ENCODE measurements at places on chromosomes 16 and 17.
A peak's percentile ranks its signal among the peaks of the same experiment; 100 is the strongest.

DNA sequence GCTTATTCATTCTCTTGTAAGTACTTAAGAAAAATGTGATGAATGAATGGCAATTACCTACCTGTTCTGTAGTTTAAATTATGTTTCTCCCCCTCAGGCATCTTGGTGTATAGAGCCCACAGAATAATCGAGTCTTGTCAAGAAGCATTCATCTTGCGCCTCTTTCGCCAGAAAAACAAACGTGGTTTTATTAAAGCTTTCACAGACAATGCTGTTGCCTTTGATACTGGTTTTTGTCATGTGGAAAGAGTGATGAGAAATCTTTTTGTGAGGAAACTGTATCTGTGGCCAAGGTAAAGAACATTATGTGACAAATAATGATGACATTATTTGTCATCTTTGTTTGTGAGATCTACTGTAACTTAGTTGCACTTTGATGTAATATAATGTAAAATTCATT is 6.5 kb downstream of the ERCC4 start:
- DNase-seq, result no peak

GRCh38 chr16:50272111-50272571 is 5.8 kb downstream of the ADCY7 start:
- no peak for DNase-seq

- DNase-seq, result no peak
Observed at GRCh38 chr17:67751101-67752074, 33.7 kb downstream of the NOL11 start.

GRCh38 chr16:79728923-79729240 is 128.3 kb upstream of the MAF start:
- DNase-seq, result no peak

DNA sequence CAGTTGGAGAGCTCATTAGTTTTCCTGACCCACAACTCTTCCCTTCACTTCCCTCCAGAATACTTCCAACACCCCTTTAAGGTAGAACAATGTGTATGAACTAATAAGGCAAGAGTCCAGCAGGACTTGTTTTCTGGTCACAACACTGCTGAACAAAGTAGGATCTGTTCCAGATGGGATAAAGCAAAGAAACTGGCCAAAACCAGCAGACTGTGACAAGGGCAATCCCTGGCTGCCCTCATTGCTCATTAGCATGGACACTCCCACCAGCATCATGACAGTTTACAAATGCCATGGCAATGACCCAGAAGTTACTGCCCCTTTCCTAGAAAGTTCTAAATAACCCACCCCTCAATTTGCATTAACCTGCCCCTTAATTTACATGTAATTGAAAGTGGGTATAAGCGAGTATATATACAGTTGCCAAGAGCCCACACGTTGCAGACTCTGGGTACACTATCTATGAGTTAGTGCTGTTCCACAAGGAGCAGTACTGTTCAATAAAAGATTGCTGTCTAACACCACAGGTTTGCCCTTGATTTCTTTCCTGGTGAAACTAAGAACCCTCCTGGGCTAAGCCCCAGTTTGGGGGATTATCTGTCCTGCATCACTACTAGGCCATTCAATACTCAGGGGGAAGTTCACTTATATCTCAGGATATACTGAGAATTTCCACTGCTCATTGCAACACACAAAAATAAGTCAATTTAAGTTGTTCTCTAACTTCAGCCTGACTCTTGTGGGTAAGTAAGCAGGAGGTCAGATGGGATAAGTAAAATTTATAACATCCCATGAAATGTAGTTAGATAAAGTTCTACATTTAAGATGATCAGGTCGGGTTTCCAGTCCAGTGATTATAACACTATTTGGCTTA is 82.3 kb downstream of the SSH2 start:
- DNase-seq, result no peak

DNA sequence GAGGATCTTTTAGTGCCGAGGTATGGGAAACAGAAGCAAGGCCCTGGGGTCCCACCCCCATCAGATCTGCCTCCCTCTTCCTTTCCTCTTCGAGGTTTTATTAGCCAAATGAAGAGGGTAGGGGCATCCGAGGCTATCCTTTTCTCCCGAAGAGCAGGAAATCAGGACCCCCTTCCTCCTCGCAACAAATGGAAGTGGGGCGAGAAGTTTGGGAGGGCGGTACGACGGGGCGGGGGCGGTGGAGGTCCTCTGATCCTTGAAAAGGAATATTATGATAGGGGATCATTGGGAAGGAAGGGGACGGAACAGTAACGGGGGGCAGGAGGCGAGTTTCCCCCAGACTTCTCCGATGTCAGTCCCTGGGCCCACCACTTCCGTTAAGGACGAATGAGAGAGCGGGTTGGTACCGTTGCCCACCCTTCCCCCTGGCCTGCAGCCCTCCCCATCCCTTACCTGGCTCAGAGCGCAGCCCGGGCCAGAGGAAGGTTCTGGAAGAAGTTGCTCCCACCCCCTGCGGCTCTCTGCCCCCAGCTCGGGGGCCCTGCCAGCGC is 309 bp downstream of the FOXJ1 start:
- no peak for DNase-seq

DNA sequence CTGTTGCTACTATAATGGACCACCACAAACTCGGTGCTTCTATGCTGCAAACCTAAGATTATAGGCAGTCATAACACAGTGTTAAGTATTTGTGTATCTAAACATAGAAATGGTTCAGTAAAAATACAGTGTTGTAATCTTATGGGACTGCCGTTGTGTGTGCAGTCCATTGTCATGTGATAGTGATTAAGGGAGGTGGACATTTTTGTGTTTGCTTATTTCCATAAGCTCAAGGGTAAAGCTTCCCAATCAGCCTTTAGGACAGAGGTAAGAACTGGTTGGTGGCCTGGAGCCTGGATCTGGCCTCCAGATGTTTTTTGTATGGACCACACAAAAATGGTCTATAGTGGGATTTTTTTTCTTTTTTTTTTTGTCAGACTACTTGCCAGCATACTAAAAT is 29.9 kb downstream of the WWOX start:
- no peak for DNase-seq

DNA sequence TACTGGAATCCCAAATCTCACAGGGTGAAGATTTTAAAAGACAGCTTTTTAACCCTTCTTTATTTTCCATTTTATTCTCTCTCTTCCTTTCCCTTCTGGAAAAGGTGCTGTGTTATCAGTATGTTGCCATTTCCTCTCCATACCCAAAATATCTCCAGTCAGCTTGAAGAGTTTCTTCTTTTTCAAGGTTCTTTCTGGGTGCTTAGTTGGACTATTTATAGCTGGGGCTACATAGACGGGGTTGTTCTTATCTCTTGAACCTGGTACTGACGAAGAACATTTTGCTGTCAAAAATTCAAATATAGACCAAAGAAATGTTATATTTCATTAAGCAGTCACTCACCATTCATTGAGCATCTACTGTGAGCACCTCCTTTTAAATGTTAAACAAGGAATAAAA is 48.6 kb downstream of the IST1 start:
- DNase-seq, result no peak

GRCh38 chr16:2946649-2947048 is 17.4 kb upstream of the KREMEN2 start:
- no peak for DNase-seq

GRCh38 chr16:49937886-49938285 is 82.0 kb upstream of the ZNF423 start:
- DNase-seq, result no peak

DNA sequence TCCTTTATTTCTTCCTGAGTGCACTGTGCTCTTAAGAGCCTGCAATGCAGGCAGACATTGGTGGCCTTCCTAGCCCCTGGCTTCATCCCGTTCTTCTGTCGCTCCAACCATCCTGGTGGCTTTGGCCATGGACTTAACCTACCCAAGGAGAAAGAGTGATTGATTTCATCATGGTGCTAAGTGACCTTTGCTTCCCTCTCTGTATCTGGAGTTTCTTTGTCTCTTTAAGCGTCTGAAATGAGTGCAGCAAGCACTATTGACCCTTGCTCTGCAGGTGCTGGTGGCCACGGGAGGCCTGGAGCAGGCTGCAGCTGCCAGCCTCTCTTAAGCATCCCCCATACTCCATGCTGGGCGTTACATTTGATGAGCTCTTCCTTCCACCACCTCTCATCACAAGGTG is 60.5 kb downstream of the RAP1GAP2 start:
- DNase-seq, result no peak

DNA sequence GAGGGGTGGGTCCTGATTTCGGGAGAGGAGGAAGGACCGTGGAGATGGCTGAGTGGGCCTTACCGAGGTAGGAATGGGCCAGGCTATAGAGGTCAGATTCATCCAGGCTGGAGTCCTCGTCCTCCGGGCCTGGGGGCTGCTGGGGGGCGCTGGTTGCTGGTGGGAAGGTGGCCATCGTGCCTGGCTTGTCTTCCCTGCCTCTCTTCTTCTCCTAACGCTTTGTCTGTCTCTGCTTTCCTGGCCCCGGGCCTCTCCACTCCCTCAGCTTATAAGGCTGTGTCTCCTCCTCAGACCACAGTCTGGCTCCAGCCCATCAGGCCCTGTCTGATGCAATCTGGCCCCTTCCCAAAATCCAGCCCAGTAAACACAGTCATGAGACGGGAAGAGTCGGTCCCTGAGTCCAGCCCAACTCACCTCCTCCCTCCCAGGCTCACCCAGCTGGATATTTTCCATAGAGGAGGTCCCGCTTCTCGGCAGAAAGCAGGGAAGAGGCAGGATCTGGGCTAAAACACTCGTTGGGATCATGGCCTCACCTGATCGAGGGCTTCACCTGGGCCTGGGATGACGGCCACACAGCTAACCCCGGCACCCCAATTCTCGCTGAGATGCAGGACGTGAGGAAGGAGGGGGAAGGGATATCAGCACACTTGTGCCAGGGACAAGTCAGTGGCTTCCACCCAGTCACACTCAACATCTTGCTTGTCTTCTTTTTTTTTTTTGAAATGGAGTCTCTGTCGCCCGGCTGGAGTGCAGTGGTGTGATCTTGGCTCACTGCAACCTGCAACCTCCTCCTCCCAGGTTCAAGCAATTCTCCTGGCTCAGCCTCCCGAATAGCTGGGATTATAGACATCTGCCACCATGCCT is at the start of gene NUPR1:
TSS of gene NUPR1 (minus strand) at position 242 of the 864 bp plus-strand sequence. CDS start at position 175, 67 bp downstream.
- no peak for DNase-seq

DNA sequence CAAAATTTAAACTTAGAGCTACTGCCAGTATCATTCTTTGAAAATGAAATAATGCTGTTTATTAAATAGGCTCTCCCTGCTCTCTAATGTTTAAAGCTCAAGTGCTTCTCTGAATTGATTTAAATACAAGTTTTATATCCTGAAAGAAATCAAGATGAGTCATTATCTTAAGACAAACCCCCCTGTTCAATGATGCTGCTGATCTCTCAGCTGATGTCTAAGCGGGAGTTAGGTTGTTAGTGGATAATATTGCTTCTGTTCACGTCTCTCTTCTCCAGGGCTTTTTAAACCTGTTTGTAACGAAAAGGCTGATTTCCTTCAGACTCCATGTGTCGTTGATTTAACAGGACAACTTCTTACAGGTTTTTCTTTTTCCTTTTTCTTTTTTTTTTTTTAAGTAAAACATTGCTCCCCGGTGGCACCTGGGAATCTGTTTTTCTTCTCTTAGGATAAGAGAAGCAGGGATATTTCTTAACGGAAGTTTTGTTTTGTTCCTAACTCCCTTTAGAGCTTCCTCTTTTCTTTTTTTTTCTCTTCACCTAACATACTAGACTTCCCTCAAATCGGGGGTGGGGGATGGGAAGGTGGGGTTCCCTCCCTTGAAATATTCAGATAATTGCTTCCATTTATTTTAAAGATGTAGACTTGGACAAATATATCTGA is 807 bp upstream of the LYRM9 start:
- DNase-seq, result no peak

GRCh38 chr17:32486701-32487472 is at the start of gene CDK5R1:
TSS of gene CDK5R1 (plus strand) at chr17:32486993. CDS start at chr17:32487621, 628 bp downstream.
- DNase-seq, result peak; percentile 35

- no peak for DNase-seq
Observed at GRCh38 chr17:73261952-73262675, 434 bp upstream of the CPSF4L start.

DNA sequence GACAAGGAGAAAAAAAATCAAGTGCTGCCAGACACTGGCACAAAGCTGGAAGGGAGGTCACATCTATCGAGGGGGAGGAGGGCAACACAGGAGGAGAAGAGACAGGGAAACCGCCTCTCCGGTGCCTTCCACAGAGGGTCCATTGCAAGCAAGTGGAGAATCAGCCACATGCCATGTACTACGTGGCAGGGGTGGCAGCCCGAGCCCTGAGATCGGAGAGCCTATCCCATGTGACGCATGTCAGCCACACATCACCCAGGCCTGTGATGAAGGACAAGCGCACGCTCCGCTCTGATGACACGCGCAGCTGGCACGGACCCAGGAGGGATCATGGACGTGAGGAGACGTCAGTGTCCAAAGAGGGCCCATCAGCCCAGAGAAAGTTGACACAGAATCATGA is 30.1 kb downstream of the ADCY9 start:
- no peak for DNase-seq

- DNase-seq, result no peak
Observed at GRCh38 chr16:3460121-3460520, 16.6 kb downstream of the NAA60 start.

DNA sequence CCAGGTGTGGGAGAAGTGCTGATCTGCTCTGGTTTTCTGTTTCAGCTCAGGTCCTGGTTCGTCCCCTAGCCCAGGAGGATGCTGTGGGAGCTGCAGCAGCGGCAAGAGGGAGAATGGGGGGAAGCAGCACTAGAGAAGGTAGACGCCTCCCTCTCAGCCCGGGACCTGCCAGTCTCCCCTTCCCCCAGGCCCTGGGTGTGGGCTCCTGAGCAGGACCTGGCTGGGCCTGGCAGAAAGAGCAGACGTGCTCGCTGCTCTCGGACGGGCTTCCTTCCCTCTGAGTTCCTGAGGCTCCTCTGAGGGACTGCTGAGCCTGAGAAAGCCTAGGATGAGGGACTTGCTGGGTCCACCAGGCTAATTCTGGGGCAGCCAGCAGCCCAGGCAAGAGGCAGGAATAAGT is 3.1 kb downstream of the PRCD start:
- DNase-seq, result no peak

All from stimulated activated CD8-positive, alpha-beta memory T cell treated with anti-CD3 and anti-CD28 coated beads, Interleukin-15, amount 100 ng/mL, for 1 hour (primary cell).